Effector CD4-positive, alpha-beta T cell (primary cell): ENCODE measurements at places on chromosomes 4 and X.

- DNase-seq = no peak
Measured at GRCh38 chrX:16931371-16931770, 15.1 kb upstream of the REPS2 start.

DNA sequence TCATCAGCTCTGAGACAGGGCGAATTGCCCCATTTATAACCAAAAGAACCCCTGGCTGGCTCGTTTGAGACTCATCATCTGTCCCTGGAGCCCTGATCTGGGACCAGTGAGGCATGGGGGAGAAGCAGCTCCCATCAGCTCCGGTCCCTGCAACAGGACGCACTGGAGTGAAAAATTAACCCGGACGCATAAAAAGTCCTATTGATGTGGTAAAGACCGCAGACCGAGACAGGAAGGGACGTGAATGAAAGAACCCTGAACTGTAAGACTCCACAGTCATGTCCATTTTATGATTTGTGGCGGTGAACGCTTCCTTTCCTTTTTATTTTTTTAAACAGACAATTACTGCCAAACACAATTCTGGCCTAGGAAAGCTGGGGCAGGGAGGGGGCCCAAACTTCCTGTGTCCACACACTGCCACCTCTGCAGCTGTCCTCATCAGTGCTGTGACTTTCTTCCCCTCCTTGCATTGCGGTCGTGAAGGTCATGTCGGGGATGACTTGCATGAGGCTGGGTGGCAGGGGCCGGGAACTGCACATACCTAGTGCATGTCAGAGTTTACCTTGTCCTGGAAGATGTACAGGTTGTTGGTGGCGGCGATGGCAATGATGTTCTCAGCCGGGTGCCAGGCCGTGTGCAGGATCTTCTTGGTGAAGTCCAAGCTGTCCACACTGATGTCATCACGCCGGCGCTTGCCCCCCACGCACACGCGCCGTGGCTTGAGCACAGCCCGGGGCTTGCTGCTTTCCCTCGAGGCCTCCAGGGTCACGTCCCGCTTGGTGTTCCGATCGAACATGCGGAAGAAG is 53.3 kb downstream of the WFS1 start:
- DNase-seq = no peak

DNA sequence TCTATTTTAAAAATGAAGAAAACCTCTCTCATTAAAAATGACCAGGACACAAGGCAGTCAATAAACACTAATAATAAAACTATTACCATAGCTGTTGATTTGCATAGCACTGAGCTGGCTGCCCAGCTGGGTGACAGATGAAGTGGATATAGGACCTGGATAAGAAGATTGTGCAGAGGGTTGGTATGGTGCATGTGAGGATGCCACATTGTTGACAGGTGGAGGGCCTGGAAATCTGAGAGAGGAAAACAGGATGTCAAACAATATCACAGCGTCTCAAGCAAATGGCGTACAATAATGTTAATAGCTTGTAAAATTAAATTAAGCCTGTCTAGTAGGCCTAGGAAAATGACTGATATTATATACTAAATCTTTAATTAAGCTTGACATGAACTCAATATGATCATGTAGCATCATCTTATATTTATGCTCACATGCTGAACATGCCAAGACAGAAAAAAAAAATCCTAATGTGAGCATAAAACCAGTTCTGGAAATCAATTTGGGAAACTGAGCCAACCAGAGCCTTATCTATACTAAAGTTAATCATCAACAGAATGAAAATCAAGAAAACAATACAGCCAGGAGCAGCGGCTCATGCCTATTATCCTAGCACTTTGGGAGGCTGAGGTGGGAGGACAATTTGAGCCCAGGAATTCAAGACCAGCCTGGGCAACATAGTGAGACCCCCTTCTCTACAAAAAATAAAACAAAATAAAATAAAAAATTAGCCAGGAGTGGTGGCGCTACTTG is 18.6 kb downstream of the SEC24D start:
- DNase-seq = no peak

GRCh38 chr4:68430337-68430736 is 16.9 kb upstream of the TMPRSS11E start:
- DNase-seq = no peak

- no peak for DNase-seq
Measured at GRCh38 chr4:138789796-138790195, 225.8 kb upstream of the NOCT start.

DNA sequence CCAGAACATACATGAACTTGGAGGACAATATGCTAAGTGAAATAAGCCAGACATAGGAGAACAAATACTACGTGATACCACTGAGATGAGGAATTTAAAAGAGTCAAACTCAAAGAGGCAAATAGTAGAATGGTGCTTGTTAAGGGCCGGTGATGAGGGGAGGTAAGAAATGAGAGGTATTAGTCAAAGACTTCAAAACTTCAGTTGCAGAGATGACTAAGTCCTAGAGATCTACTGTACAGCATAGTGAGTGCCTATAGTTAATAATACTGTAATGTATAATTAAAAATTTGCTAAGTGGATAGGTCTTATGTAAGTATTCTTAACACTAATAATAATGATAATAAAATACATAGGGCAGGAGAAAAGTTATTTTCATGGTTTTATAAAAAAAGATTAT is 126.9 kb upstream of the VEGFC start:
- no peak for DNase-seq

DNA sequence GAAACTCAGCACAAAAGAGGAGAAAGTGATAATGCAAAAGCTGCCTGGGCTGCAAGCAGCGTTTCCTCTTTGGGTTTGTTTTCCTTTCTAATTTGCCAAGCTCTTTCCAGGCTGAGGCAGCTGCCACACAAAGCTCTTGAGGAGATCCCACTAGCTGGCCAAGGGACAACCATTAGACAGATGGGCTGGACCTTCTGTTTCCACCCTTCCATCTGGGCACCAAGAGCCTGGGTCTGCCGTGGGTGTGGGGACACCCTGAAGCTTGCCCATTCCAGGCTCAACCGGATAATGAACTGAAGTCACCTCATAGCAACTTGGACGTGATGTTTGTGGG is 194.6 kb upstream of the C1QTNF7 start:
- no peak for DNase-seq

GRCh38 chr4:5721923-5722322 is 10.9 kb downstream of the EVC start:
- no peak for DNase-seq

DNA sequence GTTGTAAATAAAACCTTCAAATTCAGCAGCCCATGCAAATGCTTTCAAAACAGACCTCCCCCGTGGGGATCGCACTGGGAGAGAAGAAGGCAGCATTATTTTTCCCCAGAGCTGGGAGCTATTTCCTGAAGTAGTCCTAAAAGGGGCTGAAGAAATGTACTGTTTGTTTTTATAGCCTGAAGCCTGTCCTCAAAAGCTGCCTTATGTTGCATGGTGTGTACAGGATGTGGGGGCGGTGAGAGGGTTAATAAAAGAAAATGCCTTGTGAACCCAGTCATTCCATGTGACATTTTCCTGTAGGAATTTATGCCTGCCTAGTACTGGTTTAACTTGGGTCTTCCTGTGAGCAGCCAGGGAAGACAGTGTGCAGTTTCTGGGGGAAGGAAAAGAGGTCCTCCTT is 144.1 kb downstream of the SOWAHB start:
- DNase-seq = no peak

DNA sequence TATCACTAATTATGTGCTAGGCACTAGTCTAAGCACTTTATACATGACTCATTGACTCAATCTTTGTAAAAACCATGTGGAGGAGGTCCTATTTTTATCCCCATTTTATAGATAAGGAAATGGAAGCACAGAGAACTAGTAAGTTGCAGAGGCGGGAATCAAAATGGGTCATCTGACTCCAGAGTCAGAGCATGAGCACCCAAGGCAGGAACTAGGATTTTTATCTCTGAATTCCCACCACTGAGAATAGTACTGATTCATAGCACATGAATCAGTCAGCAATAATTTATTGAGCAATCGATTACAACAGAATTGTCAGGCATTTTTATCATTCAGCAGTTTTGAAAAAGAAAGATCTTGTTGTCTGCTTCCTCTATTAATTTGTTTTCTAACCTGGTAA is 19.3 kb downstream of the SCARB2 start:
- no peak for DNase-seq

GRCh38 chrX:115958687-115959359 is 211.7 kb upstream of the AGTR2 start:
- no peak for DNase-seq
